Vagina (tissue), 2 donors: ENCODE measurements at places on chromosomes 5 and 9.

GRCh38 chr9:120138955-120139354, 441.0 kb downstream of the CDK5RAP2 start:
- no peak for DNase-seq

DNA sequence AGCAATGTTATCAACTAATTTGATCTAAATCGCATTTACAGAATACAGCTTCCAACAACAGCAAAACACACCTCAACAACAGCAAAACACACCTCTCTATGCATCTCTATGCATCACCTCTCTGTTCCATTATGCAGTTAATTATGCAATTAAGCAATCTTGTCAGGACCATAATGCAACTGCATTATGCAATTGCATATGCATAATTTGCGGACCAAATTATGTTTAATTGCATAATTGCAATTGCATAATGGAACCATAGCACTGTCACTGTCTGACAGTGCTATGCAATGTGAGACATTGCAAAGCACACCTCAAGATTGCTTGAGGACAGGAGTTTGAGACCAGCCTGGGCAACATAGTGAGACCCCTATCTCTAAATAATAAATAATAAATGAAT, 80.4 kb upstream of the PRSS3 start:
- no peak for DNase-seq

GRCh38 chr5:5522336-5522735, 99.9 kb downstream of the ICE1 start:
- no peak for DNase-seq

DNA sequence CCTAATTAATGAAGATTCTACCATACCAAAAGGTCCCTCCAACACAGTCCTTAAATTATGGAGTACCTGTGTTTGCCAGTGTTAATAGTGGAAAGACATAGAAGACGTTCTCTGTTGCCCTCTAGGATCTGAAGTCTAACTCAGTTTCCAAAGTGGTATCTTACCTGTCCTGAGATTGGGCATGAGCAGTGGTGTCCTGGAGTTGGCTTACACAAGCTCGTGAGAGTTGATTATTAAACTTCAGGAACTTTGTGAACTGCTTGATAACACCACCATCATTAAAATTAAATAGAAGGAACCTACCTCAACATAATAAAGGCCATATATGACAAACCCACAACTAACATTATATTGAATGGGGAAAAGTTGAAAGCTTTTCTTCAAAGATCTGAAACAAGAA, 60.9 kb upstream of the SMARCA2 start:
- DNase-seq = no peak

- no peak for DNase-seq
These were observed 406.1 kb downstream of the NR2F1-AS1 start for GRCh38 chr5:93174930-93175329.

DNA sequence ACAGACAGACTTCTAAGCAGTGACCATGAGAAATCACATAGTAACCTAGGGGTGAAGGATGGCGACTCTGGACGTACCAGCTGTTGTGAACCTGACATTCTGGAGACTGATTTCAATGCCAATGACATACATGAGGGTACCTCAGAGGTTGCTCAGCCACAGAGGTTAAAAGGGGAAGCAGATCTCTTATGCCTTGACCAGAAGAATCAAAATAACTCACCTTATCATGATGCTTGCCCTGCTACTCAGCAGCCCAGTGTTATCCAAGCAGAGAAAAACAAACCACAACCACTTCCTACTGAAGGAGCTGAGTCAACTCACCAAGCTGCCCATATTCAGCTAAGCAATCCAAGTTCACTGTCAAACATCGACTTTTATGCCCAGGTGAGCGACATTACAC, 38.0 kb upstream of the CCDC152 start:
- DNase-seq = no peak

DNA sequence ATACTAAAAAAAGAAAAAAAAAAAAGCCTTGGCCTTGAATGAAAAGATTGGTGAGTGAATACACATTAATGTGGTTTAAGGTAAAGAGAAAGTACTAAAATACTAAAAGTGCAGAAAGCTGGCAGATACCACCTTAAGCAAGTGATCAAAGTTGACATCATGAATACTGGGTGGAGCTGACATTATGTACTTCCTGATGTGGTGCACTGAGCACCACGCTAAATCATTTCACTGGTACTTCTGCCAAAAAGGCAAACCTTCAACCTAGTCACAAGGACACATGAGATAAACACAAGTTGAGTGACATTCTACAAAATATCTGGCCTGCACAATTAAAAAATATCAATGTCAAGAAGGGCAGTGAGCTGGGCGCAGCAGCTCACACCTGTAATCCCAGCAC, 33.8 kb upstream of the PANK3 start:
- DNase-seq = no peak

DNA sequence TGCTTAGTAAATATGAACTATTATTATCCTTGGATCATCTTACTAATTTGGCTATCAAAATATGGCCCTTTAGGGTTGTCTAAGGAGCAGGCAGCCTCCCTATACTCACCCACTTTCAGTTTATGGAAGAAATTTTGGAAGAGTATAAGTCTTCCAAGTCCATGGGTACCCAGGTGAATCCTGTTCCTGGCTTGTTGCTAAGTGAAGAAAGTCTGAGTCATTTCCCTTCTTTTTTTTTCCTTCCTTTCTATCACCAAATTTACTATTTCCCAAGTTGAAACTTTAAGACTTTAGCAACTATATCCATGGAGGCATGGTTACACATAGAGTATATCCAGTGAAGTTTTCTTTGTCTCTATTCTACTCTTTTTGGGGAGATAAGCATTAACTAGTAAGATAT, 184.0 kb upstream of the ACTBL2 start:
- DNase-seq = no peak

DNA sequence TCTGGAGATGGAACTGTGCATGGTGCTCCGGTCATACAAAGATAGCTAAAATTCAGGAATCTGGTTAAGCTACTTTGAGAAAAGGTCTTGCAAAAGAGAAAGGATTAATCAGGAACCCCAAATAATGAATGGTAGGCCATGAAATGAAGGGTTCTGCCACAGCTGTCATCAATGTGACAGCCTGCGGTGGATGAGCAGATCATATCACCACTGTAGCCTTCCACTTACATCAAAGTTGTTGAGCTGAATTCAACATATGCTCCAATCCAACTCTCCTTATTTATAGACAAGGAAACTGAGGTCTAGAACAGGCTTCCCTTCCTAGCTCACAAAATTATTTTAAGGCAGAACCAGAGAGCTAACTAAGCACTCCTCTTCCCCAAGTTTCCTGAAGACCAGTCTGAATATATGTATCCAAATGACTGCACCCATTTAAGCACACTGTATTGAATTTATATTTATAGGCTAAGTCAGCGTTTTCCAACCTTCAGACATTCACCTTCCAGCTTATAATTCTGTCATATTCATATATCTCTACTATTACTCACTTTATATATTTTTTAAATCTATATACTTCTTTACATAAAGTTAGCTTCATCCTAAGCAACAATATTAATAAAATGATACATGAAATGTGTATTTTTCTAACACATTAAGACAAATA, 13.9 kb upstream of the PTGER4 start:
- DNase-seq = no peak

DNA sequence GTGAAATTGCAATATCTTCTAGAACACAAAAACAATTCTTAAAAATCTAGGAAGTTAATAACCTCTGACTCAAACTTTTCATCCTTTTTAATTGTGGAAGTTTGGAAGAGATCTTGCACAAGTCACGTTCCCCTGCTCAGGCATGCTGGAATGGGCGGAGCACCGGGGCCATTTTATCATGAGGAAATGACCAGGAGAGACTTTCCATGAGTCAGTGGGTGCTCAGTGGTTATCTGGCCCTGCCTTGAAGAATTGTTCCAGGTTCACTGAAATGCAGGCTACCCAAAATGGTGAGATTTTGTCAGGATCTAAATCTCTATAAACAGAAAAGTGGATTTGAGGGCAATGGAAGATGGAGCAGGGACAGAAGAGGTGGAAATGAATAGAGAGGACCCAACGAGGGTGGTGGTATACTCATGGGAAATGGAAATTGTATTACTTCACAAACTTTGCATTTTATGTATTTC, 61.2 kb downstream of the FYB1 start:
- DNase-seq = no peak

- no peak for DNase-seq
These were observed 68.8 kb downstream of the ZNF608 start for GRCh38 chr5:124677374-124678351.

GRCh38 chr9:84799251-84799650, 129.7 kb downstream of the NTRK2 start:
- no peak for DNase-seq

DNA sequence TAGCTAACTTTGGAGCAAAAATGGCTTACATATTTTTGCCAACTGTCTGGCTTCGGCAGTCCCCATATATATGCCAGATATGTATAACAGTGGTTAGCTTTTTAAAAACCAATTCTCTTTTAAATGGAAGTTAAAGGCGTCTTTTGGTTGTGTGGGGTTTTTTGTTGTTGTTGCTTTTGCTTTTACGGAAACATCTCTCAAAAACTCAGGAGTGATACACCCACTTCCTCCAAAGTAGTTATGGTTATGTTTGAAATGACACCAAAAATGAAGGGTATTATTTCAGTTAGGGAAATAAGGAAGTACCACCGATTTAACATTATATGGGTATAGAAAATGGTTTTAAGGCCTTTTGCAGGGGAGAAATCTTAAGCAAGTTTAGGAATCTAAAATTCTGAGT, 2.3 kb downstream of the CNOT8 start:
- no peak for DNase-seq

DNA sequence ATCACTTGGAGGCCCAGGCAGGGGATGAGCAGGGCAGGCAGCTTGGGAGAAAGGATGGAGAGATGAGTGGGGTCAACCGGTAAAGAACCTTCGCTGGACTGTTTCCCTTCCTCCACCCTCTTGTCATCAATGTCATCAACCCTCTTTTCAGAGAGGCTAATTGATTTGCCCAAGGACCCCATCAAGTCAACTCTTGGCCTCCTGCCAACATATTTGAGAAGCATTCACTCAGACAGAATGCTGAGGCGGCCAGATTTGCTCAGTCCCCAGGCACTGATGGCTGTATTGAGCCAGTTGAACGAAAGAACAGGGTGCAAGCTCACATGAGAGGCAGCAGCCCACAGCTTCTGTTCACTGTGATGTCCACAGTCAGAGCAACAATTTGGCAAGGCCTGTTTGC, 193.5 kb downstream of the RFK start:
- DNase-seq = no peak

GRCh38 chr9:15373881-15374280, 48.8 kb upstream of the SNAPC3 start:
- no peak for DNase-seq

DNA sequence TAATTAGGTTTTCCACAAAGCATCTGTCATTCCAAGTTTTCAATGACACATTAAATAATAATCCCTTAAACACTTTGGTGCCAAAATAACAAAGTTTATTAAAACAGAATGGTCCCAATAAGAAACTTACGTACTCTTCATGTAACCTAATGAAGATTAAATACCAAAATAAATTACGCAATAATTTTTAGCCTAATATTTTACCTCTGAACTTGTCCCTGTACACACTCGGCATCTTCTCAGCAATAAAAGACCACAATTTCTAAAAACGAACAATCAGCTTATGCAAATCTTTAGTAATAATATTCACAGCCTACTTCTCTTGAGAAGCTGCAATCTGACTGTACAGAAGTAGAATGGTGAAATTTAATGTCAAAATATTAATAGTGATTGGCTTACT, 163.6 kb downstream of the ZDHHC21 start:
- DNase-seq = no peak

GRCh38 chr9:136994180-136994887, 2.0 kb downstream of the CLIC3 start:
- DNase-seq = no peak

GRCh38 chr5:86674069-86674468, 56.3 kb downstream of the COX7C start:
- DNase-seq = no peak

- DNase-seq = no peak
These were observed 71.2 kb downstream of the ADCY2 start for GRCh38 chr5:7467179-7467578.

GRCh38 chr5:7878381-7878873, 9.5 kb downstream of the MTRR start:
- DNase-seq = no peak

DNA sequence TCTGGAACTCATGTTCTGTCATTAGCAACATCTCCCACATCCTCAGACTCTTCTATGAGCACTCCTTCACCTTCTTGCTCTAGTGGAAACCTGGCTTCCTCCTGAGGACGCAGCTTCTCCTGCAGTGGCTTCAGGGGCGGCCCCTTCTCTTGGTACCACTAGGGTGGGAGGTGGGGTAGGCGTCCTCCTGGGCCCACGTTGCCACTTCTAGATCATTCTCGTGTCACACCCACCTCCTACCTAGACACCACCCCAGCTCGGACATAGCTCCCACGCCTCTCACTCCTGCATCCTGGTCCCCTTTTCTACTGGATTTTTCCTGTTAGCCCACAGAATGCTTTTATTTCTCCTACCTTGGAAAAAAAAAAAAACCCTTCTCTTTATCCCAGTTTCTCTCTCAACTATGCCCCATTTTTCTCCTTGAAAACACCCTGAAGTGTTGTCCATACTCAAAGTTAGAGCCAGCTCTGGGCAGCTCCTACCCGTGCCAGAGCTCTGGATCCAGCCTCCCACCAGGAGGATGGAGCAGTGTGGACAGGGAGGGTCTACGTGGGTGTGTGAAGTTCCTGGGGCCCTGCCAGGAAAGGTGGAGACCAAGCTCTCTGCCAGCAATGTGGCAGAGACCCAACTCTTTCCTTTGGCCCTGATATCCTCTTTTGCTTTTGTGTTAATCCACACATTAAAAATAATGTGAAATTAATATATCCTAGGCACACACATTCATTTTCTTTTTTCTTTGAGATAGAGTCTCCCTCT, 179.2 kb downstream of the HSPA4 start:
- DNase-seq = no peak

DNA sequence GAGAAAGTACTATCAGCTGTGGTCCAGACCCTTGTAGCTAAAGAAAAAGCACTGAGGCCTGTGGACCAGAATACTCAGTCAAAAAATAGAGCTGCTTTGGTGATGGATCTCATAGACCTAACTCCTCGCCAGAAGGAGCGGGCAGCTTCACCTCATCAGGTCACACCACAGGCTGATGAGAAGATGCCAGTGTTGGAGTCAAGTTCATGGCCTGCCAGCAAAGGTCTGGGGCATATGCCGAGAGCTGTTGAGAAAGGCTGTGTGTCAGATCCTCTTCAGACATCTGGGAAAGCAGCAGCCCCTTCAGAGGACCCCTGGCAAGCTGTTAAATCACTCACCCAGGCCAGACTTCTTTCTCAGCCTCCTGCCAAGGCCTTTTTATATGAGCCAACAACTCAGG, 8.9 kb downstream of the RAB24 start:
- DNase-seq = no peak

- no peak for DNase-seq
These were observed 17.9 kb downstream of the MRNIP start for GRCh38 chr5:179840766-179841165.

GRCh38 chr9:17810728-17811571, 232.1 kb downstream of the SH3GL2 start:
- no peak for DNase-seq

- no peak for DNase-seq
These were observed 121.8 kb downstream of the ARHGEF28 start for GRCh38 chr5:73747696-73748380.
